ENCODE measurements at places on chromosomes 12 and 14.
A peak's percentile ranks its signal among the peaks of the same experiment; 100 is the strongest.

- no peak for DNase-seq
Measured at GRCh38 chr12:71626098-71626497, 37.5 kb downstream of the ZFC3H1 start.

DNA sequence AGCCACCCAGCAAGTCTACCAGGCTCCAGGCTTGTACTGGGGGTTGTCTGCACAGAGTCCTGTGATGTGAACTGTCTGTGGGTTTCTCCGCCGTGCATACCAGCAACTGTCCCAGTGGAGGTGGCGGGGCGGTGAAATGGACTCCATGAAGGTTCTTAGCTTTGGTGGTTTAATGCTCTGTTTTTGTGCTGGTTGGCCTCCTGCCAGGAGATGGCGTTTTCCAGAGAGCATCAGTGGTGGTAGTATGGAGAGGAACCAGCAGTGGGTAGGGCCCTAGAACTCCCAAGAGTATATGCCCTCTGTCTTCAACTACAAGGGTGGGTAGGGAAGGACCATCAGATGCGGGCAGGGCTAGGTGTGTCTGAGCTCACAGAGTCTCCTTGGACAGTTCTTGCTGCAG is 303.8 kb downstream of the TMEM121 start:
- DNase-seq: no peak

GRCh38 chr12:41190338-41190737 is 2.2 kb downstream of the PDZRN4 start:
- no peak for DNase-seq

GRCh38 chr12:15350643-15351042 is 28.3 kb downstream of the PTPRO start:
- no peak for DNase-seq

GRCh38 chr14:79334272-79334671 is 877.0 kb downstream of the DIO2 start:
- no peak for DNase-seq

DNA sequence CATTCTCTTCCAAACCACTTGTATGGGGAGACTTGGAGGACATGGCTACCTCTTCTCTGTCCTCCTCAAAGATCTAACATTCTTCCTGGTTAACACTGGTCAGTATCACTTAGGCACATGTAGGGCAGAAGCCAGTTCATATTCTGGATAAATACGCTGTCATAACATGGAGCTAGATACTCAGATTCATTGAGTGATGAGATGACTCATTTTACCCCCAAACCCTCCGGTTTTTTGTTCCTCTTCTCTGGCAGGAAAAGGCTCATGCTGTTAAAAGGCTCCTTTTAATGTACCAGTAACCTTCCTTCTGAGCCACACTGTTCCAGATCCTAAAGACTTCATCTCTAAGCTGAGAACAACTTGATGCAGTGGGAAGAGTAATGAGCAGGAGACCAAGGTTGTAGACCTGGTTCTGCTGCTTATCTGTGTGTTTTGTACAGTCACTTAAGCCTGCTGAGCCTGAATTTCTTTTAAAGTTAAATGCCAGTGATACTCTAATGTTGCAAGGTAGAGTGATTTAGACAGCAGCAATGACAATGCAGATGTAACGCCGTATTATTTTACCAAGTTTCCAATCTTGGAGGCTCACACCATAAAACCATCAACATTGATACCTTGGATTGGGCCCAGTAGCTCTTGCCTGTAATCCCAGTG is 57.3 kb upstream of the ELK3 start:
- DNase-seq: peak; percentile 17

GRCh38 chr14:41062826-41063225 is 543.9 kb upstream of the LRFN5 start:
- DNase-seq: no peak

DNA sequence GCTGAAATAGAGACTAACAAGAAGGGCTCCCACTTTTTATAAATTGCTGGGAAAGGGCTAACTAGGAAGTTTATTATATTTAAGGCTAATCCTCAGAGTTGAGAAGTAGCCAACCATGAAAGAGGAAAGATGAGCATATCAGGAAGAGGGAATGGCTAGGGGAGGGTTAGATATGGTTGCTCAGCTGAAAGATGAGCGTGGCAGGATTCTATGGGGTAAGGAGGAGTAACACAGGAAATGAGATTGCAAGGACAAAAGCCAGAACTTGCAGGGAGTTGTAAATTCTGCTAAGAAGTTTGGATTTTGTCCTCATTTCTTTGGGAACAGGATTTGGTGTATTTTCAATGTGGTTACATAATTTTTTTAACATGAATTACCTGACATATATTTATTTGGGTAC is 127.4 kb upstream of the ATP2B1 start:
- no peak for DNase-seq

- DNase-seq: no peak
Measured at GRCh38 chr14:21704338-21704737, 30.7 kb upstream of the OR4E1 start.

DNA sequence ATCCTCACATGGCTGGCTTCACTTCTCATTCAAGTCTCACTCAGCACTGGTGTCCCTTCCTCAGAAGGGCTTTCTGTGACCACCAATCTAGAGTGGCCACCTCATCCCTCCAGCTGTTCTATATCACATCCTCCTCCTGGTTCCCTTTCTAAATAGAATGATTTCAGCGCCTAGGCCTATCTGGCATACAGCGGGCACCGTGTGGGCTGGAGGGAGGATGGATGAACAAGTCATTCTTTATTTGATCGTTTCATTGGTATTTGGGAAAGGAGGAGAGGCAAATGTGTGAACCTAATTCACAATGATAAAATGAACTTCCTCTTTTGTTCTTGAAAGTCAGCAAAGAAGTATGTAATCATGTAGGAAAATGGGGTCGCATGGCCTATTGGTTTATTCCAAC is 394.2 kb downstream of the DPF3 start:
- DNase-seq: no peak

DNA sequence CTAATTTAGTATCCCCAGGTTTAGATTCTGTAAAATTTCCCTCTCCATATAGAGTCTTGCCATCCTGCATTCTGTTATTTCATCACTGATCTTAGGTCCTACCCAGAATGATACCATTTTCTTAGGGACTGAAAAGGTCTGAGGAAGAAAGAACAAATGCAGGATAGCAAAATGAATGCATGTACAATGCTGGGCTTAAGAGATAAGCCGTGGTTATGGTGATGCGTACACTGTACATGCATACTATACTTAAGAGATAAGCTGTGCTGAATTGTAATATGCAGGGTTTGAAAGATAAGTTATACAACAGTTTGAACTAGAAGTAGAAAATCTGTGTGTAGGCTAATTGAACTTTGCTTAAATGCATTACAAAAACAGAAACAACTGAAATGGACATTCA is 416.2 kb downstream of the C12orf50 start:
- no peak for DNase-seq

DNA sequence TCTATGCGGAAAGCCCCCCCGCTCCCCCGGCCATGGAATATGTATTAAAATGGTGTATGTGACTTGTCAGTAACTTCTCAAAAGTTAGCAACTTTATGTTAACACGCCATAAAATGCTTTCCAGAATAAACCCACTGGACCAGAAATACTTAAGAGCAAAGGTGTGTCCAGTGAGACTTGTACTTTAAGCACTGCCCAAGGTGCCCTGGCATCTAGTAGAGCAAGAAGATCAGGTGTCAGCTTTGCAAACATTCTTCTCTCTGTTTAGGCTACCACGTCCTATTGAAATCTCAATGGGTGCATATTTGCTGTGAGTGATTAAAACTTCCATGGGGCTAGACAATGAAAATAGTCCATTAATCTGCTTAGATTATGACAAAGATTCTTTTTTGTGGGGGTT is 201.2 kb downstream of the ESR2 start:
- DNase-seq: no peak

- no peak for DNase-seq
Measured at GRCh38 chr14:87630846-87631245, 362.1 kb downstream of the GALC start.

- no peak for DNase-seq
Measured at GRCh38 chr14:91171291-91171690, 57.4 kb downstream of the DGLUCY start.

GRCh38 chr12:40569626-40570179 is 122.5 kb upstream of the CNTN1 start:
- peak; percentile 5 for DNase-seq

- no peak for DNase-seq
Measured at GRCh38 chr14:65243766-65244442, 141.6 kb upstream of the MAX start.

- no peak for DNase-seq
Measured at GRCh38 chr12:63899396-63899795, 54.9 kb downstream of the SRGAP1 start.

GRCh38 chr14:74525361-74525851 is 31.8 kb downstream of the ISCA2 start:
- no peak for DNase-seq

DNA sequence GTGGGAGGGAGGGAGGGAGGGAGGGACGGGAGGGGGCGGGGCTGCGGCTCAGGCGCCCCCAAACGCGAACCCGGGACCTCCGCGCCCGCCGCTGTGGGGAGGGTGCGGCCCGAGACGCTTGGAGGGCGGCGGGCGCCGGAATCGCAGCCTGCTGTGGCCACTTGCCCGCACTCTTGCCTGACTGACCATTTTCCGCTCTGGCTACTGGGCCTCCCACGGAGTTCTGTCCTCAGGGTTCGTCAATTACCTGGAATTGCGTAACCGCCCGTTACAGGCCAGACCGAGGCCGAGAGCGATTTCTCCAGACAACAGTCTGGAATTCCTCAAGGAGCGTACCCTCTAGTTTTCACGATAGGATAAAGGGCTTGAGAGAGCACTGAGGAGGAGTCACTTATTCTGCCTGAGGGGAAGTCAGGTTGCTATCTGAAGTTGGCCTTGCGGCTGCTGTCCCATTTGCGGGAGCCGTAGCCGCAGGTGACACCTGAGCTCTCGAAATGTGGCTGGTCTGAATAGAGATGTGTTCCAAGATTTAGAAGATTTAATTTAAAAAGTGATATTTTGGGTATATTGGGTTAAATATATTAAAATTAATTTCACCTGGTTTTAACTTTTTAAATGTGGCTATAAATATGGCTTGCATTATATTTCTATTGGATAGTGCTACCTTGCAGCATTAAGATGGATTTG is 446 bp upstream of the ZNF641 start:
- DNase-seq: peak; percentile 58

GRCh38 chr12:59182191-59182590 is 261.9 kb upstream of the LRIG3 start:
- no peak for DNase-seq

- no peak for DNase-seq
Measured at GRCh38 chr12:47741340-47741703, 16.0 kb upstream of the ENDOU start.

GRCh38 chr14:69980457-69981425 is 101.5 kb downstream of the SMOC1 start:
- DNase-seq: no peak

DNA sequence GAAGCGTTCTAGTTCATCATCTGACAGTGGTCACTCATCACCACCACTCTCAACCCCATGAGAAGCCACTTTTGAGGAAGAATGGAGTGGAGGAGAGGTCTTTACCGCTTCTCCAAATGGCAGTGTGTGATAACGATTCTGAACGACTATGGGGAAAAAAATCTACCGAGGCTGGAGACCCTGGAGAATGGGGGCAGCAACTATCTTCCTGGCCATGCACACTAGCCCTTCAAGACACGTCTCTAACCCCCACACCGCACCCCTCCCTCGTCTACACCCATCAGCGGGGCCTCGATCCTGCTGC is 365 bp downstream of the ING4 start:
- no peak for DNase-seq

DNA sequence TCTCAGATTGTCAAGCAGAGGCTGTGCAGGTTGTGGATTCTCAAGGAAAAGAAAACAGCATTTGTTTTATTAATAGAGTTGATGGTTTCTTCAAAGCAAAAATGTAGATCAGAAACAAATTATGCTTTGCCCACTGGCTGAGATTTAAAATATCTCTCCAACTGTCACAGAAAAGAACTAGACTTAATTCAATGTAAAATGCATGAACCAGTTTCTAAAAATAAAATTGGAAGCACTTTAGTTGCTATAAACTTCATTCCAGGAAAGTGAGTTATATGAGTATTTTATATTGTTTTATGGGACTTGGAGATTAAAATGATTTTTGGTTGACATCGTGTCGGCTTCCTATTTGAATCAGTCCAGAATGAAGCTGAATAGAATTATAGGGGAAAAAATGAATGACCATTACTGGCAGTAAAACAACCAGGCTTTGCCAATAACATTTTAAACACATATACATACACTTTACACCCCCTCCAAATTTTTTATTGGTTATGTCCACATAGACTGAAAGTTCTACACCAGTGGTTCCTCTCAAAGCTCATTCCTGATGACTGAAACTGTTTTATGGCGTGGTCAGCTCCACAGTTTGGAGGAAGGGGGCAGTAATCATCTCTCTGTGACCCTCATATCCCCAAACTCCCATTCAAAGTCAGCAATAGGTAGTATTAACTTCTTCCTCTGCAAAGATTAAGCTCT is 55.5 kb upstream of the DAAM1 start:
- no peak for DNase-seq

GRCh38 chr12:41459111-41459905 is 271.2 kb downstream of the PDZRN4 start:
- DNase-seq: no peak

- no peak for DNase-seq
Measured at GRCh38 chr14:97428808-97429440, 631.7 kb downstream of the VRK1 start.

- peak; percentile 23 for DNase-seq
Measured at GRCh38 chr12:127145929-127146789, 1120.8 kb upstream of the TMEM132C start.

GRCh38 chr12:102423462-102423861 is 56.9 kb downstream of the IGF1 start:
- DNase-seq: peak; percentile 18

- no peak for DNase-seq
Measured at GRCh38 chr14:60753264-60754119, 18.9 kb downstream of the MNAT1 start.

- no peak for DNase-seq
Measured at GRCh38 chr14:78164226-78164853, 5.8 kb upstream of the NRXN3 start.

- DNase-seq: no peak
Measured at GRCh38 chr14:53006931-53007562, 56.2 kb upstream of the FERMT2 start.

GRCh38 chr12:18919871-18920511 is 182.1 kb downstream of the CAPZA3 start:
- DNase-seq: no peak

GRCh38 chr12:3667485-3667884 is 85.4 kb downstream of the CRACR2A start:
- DNase-seq: no peak

GRCh38 chr12:131505561-131505960 is 205.3 kb upstream of the SFSWAP start:
- no peak for DNase-seq

DNA sequence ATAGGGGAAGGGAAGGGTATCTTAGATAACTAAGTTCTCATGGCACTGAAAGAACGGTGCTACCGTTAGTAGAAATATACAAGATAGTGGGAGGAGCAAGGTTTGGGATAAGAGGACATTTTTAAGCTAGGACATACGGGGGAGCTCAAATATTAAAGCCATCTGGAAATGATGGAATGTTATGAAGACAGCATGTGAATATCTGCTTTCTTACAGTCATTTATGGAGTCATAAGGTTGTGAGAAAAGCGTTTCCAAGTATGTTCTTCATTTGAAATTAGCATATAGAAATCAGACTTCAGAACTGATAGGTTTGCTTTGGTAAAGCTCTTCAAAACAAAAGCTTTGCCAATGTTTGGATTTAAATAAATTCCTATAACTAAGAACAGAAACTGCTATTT is 62.3 kb downstream of the OTOGL start:
- no peak for DNase-seq
